ENCODE measurements at places on chromosomes 3 and 15.

GRCh38 chr15:43762824-43763223 lies 13.9 kb downstream of the ELL3 start:
- no peak for DNase-seq

DNA sequence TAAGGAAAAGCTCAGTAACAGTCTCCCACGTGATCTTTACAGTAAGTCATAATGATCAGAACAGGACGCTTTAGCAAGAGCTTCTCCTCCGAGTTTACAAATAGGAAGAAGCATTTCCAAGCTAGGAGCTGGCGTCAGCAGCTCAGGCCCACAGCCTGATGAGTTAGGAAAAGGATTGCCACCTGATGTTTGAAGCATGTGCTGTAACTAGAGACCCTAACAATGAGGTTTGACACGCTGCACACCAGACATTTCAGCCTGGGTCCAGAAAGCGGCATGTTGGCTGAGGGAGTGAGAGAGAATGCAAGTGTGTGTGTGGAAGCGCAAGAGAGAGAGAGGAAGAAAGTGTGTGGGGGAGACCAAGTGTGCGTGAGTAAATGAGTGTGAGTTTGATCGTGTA lies 47.3 kb downstream of the TLE3 start:
- DNase-seq = no peak

- DNase-seq = no peak
These were observed 12.0 kb upstream of the CTXND1 start for GRCh38 chr15:80264031-80264430.

DNA sequence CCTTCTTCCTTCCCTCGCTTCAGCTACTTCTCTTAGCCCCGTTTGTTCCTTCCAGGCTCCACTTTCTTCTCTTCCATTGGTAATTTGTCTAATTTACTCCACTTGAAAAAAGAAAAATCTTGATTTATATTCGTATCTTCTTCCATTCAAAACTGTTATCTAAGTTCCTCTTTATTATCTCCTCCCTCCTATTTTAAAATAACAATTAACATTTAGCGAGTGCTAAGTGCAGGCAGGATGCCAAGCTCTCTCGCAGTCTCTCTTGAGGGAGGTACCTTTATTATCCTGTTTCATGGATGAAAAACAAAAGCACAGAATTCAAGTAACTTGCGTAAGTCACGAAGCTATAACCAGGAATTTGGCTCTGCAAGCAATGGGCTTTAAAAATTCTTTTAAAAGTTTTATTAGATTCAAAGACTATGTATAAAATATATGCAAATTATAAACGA lies 418.9 kb upstream of the NAALADL2 start:
- peak; percentile 90 for DNase-seq

DNA sequence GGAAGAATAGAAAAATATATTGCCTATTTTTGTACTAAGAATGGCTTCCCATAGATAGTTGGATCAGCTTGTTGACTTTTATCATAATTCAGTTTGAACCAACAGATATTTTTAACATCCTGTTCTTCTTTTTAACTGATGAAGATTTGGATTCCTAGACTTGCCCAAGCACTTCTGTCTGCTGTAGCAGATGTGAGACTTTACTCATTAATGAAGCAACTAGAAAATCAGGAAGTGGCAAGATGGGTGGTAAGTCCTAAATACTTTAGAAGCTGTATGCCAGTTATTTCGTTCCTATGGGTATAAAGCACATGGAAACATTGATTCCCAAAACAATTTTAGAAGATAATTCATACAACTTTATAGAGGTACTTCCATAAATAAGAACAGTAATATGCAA lies 8.4 kb downstream of the PIGB start:
- DNase-seq = no peak

DNA sequence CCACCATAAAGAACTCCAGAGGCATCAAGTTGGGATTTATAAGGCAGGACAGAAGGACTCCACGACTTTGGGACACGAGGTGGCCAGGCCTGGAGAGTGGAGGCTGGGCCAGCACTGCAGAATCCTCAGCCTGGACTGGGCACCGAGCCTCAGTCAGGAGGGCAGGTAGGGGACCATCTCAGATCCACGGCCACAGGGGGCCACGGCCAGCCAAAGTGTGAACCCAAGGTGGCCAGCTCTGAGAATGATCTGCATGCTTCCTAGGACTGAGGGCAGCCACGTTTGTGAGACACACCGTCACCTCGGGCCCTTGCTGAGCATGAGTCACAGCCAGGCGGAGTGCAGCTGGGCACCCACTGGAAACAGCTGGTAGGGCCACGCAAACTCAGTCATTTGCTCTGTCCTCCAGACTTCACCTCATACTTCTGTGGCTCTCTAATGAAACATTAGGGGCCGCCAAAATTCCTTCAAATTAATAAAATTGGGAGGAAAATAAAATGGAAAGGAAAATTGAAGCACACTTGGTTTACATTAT lies 65.8 kb downstream of the CTNNB1 start:
- DNase-seq = no peak

DNA sequence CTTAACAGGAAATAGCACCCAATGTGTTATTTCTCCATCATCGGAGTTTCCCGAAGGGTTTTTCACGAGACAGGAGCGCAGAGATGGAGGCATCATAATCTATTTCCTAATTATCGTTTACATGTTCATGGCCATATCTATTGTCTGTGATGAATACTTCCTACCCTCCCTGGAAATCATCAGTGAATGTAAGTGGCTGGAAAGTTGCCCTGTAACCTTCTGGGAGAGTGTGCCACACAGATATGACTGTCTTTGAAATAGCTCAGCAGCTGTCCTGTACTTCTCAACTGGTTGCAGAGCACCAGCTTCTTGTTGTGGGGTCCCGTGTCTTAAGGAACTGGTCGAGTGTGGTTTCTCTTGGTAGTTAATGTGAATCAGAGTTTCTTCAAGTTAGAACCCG lies 1.1 kb downstream of the SLC24A5 start:
- DNase-seq = no peak

- DNase-seq = no peak
These were observed 85.1 kb downstream of the CCK start for GRCh38 chr3:42180901-42181300.

DNA sequence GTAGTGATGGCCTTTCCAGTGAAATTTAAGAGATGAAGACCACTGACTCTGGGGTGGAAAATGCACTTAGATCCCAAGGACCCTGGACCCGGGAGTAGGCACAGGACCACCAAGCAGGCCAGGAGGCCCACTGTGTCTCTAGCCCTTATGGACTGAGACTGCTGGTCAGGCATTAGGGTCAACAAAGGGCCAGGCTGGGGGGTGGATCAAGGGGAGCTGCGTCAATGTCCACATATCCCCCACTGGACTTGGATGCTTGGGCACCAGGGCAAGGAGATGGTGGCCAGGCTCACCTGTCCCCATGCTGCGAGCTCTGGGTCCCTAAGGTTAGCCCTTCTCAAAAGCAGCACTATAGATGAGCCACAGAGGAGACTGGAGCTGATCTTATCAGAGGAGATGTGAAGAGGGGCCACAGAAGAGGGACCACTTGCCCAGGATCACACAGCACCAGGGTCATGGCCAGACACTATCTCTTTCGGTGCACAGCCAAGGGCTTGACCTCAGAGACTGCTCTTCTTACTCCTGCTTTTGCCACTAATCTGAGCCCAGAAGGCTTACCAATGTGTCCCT lies 14.7 kb downstream of the RAB6B start:
- DNase-seq = no peak

GRCh38 chr3:194905696-194906095 lies 220.0 kb downstream of the FAM43A start:
- DNase-seq = no peak

GRCh38 chr15:46460431-46461094 lies 825.7 kb downstream of the SQOR start:
- no peak for DNase-seq

DNA sequence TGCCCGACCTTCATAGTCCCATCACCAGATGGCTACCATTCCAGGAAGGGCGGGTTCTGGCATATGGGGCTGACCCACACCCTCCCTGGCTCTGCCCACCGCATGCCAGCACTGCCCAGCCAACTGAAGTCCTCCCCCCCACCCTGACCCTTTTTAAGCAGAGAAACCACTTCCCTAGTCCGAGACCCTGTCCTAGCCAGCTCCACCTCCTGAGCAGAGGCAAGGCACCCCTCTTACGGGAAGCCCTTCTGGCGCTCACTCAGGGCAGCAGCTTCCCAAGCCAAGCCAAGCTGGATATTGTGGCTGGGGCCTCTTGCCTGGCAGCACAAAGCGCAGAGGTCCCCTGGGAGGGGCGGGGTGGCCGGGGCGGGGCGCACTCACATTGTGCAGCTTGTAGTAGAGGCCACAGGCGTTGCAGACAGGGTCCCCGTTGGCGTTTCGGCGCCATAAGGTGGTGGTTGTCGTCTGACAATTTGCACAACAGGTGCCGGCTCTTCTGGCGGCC lies 11.5 kb downstream of the GATA2 start:
- DNase-seq = no peak
